ENCODE measurements at places on chromosomes 16 and 17.

DNA sequence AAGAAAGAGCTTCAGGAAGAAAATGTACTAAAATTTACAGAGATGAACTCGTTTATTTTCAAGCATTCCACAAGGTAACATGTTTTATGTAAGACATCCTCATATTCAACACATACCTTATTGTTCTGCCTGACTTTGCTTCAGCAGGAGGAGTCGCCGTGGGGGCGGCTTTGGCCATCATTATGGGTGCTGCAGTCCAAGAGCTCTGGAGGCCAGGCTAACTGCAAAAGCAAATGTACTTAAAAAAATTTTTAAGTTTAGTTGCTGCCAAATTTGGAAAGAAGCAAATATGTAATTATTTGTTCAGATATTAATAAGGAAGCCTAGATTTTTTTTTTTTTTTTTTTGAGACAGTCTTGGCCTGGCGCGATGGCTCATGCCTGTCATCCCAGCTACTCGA, 4.1 kb upstream of the SPG7 start:
- no peak for DNase-seq

- DNase-seq = no peak
Observed at GRCh38 chr16:56227936-56228335, 36.6 kb downstream of the GNAO1 start.

DNA sequence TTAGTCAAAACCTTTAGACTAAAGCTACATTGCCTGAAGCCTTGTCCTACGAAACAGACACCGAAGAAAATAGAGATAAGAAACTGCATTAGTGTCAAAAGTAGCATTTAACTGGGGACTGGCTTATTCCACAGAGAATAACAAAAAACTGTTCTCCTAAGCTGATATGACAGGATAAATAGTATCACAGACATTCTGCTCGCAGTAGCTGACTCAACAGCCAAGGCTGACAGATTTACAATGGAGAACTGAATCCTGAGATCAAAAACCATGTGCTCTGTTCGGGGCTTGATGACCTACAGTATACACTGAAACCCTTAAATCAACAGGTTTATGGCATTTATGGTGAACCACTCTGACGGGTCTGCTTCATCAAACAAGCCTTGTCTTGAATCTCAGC, 25.5 kb downstream of the ADAMTS18 start:
- no peak for DNase-seq

GRCh38 chr17:5545051-5545987, 39.0 kb downstream of the NLRP1 start:
- no peak for DNase-seq

DNA sequence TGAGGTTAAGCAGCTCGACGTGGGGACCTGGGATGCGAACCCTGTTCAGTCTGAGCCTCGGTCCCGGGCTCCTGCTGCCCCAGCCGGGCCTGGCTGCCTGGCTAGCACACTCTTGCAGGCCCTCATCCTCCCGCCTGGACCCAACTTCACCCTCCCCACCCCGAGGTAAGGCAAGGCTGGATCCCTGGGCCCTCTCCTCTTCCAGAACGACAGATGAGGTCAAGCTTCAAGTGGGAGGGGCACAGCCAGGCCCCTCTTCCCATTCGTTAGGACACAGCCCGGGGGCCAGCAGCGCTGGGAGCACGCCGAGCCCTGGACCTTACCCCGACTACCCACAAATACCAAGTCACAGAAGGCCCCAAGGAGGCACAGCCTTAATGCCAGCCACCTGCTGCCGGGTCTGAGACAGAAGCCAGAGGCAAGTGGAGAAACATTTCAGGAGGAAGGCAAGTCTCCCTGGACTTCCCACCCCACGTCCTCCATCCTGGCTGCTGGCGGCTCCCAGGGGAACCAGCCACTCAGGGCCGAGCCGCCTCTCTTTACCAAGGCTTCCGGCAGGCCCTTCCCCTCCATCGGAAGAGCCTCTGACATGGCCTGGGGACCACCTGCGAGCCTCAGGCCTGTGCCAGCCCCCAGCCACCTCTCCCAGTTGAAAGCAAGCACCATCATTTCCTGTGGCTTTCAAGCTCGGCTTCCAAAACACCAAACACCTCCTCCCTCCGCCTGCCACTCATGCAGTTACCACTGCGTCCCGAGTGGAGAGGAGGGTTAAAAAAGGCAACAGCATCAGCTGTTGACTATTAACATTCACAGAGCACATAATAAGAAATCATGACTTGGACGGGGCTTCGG, 59.9 kb downstream of the RPH3AL start:
- DNase-seq = no peak
